ENCODE measurements at places on chromosomes 13 and 19. TPM values are rescaled to one million over a fixed set of nuclear protein-coding genes. Genes with fewer than 3 reads are reported as not detected.

DNA sequence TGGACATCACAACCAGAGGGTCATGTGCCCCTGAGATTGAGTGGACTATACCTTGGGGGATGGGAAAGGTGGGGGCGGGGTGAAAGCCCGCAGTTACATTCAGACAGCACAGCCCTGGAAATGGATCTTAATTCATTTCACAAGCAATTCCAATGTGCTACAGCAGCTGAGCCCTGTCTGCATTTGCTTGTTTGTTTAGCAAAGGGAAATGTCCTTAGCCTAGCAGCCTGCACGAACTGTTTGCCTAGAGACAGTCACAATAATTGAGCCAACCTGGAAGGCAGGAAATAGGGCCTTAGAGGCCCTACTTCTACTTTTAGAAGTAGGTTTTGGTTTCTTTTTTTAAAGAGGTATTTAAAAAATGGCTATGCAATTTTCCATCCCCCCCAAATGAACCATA, 177.3 kb upstream of the KL start:
- DNase-seq, result no peak

DNA sequence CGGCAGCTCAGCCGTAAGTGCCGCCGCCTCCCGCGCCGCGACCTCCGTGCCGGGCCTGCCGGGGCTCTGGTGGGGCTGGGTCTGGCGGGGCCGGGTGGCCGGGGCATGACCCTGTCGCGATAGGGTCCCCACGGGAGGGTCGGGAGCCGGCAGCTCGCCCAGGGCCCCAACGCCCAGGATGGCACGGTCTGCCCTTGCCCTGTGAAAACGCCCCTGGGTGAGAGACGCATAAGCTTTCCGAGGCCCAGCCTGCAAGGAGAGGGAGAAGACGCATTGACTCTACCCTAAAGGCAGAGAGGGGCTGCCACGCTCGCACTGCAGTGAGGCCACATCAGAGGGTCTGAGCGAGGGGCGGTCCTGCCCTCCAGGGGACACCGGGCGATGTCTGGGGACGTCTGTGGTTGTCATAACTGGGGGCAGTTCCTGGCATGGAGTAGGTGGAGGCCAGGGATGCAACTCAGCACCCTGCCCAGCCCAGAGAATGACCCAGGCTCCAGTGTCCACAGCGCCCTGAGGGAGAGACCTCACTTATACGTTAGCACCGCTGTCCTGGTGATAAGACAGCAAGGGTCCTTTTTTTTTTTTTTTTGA, 539 bp downstream of the ZNF554 start:
- no peak for DNase-seq

GRCh38 chr19:50333737-50334617, 4.8 kb upstream of the KCNC3 start:
- DNase-seq, result peak; percentile 88

DNA sequence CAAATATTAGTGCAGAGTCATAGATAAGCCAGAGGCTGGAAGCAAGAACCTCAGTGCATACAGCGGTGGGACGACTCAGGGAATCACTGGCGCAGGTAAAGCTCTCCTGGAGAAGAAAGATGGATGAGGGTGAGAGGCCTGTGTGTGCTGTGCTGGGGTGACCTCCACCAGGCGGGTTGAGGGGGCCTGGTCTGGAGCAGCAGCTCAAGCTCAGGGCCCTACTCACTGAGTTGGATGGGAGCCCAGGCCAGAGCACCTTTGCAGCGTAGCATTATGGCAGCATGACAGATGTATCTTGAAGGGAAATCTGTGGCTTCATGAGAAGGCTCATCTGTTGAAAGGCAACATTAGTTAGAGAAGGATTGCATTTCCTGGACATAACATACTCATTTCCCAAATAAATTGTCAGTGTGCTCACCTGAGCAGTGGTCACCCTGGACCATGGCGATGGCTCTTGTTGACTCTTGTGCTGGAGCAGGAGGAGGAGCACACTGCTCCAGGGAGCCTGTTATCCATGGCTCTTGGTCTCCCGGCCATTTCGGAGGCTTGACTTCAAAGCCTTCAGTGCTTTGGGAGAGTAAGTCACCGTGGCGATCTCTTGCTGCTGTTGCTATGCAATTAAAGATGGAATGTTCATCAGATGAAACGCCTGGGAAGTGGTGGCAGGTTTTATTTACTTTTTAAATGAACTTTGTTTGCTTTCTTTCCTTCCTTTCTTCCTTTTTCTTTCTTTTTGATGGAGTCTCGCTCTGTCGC, 25.0 kb downstream of the HNRNPM start:
- DNase-seq, result no peak

DNA sequence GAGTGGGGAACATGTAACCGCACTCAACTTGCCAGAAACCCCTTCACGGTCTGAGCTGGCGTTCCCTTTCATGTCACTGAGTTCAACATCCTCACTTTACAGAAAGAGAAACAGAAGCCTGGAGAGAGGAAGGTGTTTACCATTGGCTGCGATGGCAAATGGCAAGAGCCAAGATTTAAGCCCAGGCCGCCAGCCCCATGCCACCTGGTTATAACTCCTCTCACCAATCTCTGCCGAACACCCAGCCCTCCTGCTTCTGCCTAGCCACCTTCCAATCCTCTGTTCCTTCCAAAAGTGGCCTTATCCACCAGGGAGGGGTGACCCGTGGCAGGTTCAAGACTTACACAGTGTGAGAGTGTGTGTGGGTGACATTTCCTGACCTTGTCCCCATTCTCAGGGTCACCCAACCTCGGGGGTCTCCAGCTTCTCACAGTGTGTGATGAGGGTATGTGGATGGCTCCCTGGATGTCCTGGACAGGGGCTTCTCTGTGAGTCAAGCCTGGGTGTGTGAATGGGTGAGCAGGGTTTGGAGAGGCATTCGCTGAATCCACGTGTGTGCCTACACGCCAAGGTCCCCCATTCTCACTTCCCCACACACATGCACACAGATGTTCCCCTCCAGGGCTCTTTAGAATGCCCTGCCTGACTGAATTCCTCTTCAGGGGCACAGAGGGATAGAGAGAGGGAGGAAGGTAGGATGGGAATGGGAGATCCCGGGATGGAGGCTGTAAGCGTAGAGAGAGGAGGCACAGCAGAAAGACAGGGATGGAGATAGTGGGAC, 1.2 kb downstream of the CADM4 start:
- DNase-seq, result no peak

DNA sequence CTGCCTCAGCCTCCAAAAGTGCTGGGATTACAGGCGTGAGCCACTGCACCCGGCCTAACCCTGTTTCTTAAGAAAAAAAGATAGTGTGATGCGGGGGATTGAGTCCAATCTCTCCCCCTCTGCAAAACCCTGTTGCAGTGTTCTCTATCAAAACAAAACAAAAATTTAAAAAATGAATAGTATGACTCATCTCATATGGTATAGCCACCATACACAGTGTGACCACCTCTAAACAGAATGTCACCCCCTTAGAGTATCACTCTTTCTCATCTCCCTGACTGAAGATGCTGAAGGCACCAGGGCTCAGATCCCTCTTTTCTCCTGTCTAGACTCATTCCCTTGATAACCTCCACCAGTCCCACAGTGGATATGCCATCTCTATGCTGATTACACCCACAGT, 6.8 kb upstream of the ERF start:
- DNase-seq, result no peak

GRCh38 chr13:25489238-25489637, 117.5 kb downstream of the ATP8A2 start:
- no peak for DNase-seq

DNA sequence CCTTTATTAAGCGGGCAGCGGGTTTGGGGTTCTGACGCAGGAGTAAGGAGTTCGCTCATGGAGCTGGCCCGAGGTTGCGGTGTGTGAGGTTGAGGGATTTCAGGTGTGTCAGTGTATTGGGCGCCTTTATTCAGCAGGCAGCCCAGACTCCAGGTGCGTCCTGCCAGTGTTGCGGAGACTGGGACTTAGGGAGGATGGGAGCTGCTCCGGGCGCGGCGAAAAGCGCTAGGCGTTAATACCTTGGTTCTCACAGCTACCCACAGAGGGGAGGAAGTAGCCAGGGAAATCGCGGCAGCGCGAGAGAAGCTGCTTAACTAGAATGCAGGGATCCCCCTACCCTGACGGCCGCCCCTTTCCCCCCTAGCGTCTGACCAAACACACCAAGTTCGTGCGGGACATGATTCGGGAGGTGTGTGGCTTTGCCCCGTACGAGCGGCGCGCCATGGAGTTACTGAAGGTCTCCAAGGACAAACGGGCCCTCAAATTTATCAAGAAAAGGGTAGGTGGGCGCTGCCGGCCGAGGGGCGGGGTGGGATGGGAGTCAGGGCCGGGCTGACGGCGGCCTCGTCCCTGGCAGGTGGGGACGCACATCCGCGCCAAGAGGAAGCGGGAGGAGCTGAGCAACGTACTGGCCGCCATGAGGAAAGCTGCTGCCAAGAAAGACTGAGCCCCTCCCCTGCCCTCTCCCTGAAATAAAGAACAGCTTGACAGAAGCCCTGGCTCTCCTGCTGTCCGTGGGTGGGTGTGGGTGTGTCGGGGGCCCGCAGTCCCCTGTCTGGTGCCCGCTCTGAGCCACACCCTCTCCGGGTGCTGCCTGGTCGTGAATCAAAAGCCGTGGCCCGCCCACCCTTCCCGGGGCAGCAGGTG, 1.1 kb downstream of the RPL36 start:
- peak; percentile 86 for DNase-seq

FUT3 gene
- not detected for total RNA-seq

GRCh38 chr13:40197049-40197448, 469.4 kb downstream of the FOXO1 start:
- DNase-seq, result no peak

POU2F2 gene
- 1.5 TPM for total RNA-seq

ITPKC gene
- 12.6 TPM for total RNA-seq

All from Right ventricle myocardium inferior (tissue), 1 donor.